ENCODE measurements at places on chromosomes 6 and 20. TPM values are rescaled to one million over a fixed set of nuclear protein-coding genes. Genes with fewer than 3 reads are reported as not detected.
A peak's percentile ranks its signal among the peaks of the same experiment; 100 is the strongest.

- DNase-seq: peak; percentile 21
Observed at GRCh38 chr6:307065-307814, 15.0 kb downstream of the DUSP22 start.

DNA sequence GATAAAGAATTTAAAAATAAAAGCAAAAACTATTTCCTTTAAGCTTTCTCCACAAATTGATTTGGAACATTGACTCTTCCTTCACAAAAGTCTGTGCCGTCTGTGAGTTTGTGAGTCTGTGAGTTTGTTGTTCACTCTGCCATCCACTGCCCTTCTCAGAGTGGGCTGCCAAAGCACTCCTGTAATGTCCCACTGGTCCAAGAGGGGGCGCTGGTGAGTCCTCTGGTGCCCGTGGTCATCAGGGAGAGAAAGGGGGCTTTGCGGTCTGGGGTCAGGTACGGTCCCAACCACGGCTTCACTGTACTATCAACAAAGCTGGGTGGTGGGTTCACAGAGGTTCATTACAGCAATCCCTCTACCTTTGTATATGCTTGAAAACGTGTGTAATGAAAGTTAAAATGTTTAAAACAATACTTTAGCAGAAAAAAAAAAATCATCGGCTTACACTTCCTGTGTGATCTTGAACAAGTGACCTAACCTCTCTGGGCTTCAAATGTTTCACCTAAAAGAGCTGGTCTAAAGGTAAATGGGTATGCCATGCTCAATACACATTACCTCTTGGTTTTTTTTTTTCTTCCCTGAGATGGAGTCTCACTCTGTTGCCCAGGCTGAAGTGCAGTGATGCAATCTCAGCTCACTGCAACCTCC is 5.6 kb upstream of the ANKRD60 start:
- peak; percentile 36 for DNase-seq

- DNase-seq: no peak
Observed at GRCh38 chr20:10639077-10639736, 34.6 kb downstream of the JAG1 start.

- DNase-seq: no peak
Observed at GRCh38 chr6:72948153-72948552, 277.1 kb downstream of the KHDC1L start.

DNA sequence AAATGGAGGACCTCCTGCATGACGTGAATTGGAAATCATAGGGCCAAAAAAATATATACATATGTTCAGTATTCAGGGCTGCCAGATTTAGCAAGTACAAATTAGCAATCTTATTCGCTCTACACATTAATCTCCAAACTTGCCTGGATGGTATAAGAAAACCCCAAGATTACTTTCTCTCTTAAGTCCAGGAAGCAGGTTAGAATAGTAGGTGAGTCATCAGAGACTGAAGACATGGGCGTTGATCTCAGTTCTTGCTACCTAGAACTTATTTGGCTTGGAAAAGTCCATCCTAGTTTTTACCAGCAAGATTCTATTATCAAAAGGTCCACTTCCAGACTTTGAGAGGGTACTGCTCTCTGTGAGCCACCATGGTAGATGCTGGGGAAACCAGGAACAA is 47.4 kb downstream of the GPR63 start:
- DNase-seq: no peak

DNA sequence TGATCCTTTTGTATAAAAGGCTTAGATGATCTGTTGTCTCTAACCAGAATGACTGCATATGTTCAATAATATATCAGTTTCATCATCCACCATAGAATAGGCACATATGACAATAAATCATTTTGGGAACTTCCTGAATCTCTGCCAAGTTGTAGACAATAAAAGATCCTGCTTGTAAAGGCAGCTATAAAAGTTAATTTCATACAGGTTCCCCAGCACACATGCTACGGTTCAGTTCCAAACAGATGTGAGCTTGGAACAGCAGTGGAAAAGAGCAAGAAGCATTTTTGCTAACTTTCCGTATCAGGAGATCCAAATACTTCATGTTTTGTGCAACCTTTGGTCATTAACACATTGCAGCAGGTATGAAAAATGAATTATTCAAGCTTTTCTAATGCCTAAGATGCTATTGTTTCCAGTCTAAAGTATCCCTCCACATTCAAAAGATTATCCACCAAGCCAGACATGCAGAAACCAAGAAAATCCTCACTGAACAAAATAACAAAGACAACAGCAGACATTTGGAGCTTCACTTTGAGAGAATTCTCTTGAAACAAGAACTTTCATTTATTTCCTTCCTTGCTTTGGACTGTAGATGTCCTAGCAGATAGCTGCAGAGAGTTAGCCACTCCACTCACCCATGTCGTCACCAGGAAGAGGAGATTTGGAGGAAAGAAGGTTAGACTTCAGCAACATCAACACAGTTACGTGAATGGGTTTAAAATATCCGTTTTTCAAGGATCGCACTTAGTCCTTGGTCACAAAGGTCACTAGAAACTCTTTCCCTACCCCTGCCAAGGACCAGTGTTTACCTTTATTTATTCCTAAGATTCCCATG is 453.5 kb upstream of the JARID2 start:
- no peak for DNase-seq

Gene WASF1
- polyA plus RNA-seq: 2.6 TPM

Gene UBD
- 4.0 TPM for polyA plus RNA-seq

- DNase-seq: peak; percentile 44
Observed at GRCh38 chr6:132354517-132355167, 46.6 kb downstream of the MOXD1 start.

- DNase-seq: no peak
Observed at GRCh38 chr20:44302736-44303135, 8.3 kb downstream of the FITM2 start.

GRCh38 chr6:106637051-106637716 is 7.8 kb downstream of the QRSL1 start:
- no peak for DNase-seq

DNA sequence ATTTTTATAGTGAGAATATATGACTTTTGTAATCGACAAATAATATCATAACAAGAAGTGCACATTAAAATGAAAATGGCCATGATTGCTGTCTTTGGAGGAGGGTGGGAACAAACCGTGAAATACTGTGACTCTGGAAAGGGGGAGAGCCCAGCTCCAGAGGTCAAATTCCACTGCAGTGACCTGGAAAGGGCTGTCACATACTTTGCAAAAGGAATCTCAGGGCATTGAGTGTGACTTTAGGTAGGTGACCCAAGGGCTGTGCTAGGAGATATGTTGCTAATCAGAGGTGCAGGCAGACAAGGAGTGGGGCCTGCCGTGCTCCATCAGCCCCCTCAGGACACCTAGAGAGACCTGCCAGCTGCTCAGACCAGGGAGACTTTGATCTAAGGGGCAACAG is 28.1 kb upstream of the BMP7 start:
- no peak for DNase-seq

Gene ARMC12
- 2.0 TPM for polyA plus RNA-seq

DNA sequence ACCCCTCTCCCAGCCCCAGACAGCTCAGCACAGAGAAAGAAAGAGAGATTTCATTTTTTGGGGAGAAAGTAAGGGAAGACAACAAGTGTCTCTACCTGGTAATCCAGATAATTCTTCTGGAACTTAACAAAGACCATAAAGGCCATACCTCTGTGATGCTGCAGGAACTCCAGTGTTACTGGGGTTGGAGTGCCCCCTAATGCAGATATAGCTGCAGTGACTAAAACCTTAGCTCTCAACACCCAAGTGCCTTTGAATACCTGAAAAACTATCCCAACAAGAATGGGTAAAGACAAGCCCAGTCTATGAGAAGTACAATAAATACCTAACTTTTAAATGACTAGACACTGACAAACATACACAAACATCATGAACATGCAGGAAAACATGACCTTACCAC is 365.3 kb upstream of the PTCHD4 start:
- DNase-seq: no peak

Gene SIRPD
- not detected for polyA plus RNA-seq

GRCh38 chr6:101722991-101723579 is 329.6 kb downstream of the GRIK2 start:
- DNase-seq: no peak

Gene FOXQ1
- polyA plus RNA-seq: 17.4 TPM

DNA sequence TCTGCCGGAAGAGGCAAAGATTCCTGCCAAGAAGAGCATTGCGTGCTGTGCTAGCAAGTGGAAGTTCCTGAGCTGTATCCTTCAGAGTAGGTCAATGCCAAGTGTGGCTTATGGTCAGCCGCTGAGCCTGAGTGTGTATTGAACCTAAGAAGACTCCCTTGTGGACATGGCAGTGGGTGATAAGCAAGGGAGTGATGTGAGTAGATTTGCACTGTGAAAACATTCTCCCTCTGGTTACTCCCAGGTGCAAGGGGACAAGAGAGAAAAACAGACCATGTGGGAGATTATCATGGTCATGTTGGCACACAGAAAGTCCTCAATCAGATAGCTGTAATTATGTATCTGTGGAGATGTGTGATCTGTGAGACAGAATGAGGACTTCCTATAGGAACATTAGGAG is 6.1 kb upstream of the TMEM74B start:
- no peak for DNase-seq

DNA sequence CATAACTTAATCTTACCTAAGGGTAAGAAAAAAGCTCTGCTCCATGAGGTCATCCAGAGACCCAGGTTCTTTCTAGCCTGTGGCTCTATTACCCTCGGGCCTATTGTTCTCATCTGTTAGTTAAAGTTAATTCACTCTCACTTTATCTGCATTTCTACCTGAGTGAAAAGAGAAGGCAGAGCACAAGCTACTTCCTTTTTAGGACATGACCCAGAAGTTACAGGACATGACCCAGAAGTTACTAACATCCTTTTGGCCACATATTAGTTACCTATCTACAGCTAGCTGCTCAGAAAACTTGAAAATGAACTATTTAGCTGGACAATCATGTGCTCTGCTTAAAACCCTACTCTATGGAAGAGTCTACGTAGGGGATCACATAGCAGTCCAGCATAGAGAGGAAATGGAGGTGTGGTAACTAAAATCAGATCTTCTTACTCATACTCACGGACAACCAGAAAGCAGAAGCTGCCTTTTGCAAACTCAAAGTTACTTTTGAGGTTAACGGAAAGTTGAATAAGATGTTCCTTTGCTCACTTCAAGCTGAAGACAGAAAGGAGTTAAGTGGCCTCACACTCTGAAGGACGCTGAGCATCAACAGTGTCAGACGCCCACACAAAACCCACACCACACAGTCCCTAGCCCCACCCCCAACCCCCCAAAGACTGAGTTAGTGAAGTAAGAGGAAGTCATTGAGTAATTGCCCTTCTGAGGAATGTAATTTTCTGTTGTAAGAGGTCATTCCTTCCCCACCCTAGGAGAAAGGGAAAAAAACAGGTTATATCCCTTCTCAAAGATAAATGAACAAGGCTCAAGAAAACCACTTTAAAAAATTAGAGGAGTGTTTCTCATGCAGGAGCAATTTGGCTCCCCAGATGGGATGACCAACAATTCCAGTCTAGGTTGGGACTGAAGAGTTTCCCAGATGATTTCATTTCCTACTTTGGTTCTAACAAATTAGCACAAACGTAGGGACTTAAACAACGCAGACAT is 45.9 kb upstream of the TAB2 start:
- DNase-seq: peak; percentile 35

- DNase-seq: no peak
Observed at GRCh38 chr6:42345696-42346416, 105.9 kb downstream of the TRERF1 start.
